ENCODE measurements at places on chromosomes 5 and 9. TPM values are rescaled to one million over a fixed set of nuclear protein-coding genes. Genes with fewer than 3 reads are reported as not detected.
A peak's percentile ranks its signal among the peaks of the same experiment; 100 is the strongest.

DNA sequence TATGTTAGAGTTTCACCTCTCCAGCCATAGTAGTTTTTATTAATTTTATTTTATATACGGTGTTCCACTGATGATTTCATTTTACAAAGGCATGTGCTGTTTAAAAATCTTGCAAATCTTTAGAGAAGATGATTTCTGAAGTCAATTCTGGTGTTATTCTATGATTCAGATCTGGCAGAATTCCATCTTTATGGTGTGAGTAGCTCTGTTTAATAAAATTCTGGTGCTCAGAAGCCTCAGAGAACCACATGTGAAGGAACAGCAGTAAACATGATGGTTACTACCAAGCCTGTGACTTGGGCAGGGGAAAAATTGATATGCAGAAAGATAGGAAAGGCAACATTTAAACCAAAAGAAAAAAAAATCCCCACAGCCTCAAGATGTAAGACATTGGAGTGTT is 299.7 kb downstream of the NPR3 start:
- no peak for DNase-seq

GRCh38 chr9:124510650-124511425 is 3.6 kb upstream of the NR5A1 start:
- no peak for DNase-seq

GRCh38 chr9:128072144-128073021 is 4.4 kb downstream of the SLC25A25 start:
- DNase-seq, result peak; percentile 75

NUTM2F gene
- not detected for total RNA-seq

DNA sequence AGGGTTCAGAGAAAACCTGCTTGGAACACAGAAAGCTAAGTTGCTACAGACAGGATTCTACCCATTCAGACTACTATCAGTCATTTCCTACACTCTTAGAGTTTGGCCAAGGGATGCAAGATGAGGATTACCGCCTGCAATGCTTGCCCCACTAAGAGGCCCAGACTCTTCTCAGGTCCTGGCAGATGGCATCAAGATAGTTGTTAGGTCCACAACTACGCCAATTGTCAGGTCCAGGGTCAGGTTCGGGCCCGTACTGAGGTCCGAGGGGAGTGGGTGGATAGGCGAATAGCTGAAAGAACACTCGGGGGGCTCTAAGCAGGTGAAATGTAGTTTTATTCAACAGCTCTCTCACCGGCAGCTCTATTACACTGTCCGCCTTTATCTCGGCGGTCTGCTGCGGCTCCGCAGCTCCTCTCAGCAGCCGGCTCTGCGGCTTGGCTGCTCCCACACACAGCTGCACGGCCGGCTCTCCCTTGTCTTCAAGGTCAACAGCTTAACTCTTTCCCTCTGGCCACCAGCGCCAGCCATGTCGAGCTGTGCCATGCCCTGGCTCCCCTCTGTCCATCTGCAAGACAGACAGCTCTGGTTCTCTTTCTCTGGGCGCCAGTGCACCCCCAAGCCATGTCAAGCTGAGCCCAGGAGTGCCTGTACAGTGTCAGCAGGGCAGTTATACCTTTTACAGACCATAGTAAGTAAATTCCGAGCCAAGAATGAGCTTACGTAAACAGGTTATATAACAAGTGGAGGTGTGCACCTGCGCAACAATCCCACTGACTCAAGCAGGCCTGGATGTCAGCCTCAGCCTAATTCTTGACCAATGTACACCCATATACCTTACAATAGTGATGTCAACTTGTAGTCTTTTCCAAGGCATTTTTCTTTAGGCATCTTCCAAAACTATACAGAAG is 24.0 kb downstream of the ENC1 start:
- DNase-seq, result no peak

- no peak for DNase-seq
These were observed 616 bp upstream of the ENC1 start for GRCh38 chr5:74640954-74641734.
